ENCODE measurements at places on chromosomes 7 and 10. TPM values are rescaled to one million over a fixed set of nuclear protein-coding genes. Genes with fewer than 3 reads are reported as not detected.

Gene NPC1L1
- total RNA-seq = 0.07 TPM

Gene SCART1
- total RNA-seq = 2.8 TPM

Gene TAS2R38
- not detected for total RNA-seq

Gene HYAL4
- total RNA-seq = not detected

Gene CYCS
- total RNA-seq = 266 TPM

Gene TSPAN13
- total RNA-seq = 1.0 TPM

- DNase-seq = no peak
These were observed 18.8 kb upstream of the PPP1R9A start for GRCh38 chr7:94888551-94888950.

DNA sequence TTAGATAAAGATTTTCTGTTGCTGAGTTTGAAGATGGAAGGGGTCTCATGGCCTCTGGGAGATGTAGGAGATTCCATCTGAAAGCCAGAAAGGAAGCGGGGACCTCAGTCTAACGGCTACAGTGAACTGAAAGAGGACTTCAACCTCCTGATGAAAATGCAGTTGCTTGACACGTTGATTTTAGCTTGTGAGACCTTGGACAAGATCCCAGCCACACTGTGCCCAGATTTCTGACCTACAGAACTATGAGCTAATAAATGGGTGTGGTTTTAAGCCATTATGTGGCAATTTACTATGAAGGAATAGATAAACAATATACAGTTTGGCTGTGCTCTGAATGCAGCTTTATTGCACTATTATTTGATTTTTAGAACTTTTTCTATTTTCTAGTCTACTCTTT lies 342.3 kb upstream of the SEMA3D start:
- no peak for DNase-seq

DNA sequence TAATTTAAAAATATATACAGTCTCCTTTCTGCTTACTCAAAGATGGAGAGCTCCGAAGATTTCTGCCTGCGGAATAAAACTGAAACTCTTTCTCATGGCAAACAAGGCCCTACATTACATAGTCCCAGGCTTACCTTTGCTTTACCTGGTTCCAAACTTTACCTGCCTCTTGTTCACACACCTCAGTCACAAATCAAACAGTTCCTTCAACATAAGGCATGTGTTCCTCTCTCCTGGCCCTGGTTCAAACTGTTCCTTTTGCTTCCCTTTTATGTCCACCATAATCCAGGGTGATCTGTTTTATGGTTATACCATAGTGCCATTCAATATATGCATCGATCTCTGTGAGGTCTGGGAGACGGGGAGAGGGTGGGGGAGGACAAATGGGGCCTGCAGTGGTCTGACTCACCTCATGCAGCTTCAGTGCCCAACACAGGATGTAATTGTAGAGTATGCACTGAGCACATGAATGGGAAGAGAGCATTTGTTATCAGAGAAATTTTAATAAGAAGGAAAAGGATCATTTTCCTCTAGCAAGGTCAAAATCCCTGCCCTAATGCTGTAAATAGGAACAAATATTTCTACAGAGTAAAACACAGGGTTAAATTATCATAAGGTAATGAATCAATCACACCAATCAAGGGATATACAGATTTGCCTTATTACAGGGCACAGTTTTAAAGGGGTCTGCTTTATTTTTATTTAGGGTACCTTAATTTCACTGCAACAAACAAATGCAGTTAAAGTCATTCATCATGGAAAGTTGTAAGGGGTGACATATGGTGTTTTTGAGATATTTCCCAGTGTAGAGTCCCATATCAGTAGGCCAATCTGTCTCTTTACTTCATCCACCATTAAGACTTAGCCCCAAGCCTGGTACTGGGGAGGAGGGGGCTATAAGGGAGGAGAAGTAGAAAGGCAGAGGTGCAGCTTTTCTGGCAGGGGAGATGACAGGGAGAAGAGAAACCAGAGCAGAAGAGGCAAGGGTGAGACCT lies 88.8 kb upstream of the PDE1C start:
- DNase-seq = no peak

GRCh38 chr7:152704796-152705384 lies 28.9 kb upstream of the XRCC2 start:
- DNase-seq = no peak

GRCh38 chr7:121420976-121421375 lies 24.9 kb upstream of the FAM3C start:
- DNase-seq = no peak

- no peak for DNase-seq
These were observed 27.2 kb downstream of the DPYSL4 start for GRCh38 chr10:132213917-132214316.

DNA sequence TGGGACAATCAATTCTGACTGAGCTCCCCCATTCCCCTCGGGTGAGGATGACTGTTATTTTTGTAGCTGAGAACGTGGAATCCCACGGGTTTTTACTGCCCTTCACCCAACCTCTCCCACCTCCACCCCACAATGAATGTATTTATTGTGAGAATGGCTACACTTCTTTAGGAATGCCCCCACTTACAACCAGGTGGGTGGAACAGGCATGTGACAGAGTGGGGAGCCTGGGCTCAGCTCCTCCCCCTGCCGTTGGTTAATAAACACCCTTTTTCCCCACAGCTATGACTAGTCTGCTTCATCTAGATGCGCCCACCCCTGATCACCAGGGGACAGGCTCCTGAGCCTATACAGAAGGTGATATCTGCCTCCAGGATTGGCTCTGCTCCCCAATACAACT lies 2.0 kb downstream of the MRPL43 start:
- no peak for DNase-seq

DNA sequence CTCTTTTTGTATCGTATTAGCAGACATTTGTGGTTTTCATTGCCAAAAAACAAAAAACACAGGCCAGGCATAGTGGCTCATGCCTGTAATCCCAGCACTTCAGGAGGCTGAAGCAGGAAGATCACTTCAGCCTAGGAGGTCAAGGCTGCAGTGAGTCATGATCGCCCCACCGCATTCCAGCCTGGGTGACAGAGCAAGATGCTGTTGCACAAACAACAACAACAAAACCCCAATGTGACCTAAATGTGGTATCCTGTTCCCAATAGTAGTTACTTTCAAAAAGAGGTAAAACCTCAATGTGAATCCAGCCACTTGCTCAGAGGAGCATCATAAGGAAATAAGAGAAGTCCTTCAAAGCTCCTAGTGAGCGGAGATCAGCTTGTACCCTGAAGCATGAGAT lies 45.8 kb upstream of the SKAP2 start:
- DNase-seq = no peak

Measured in activated CD8-positive, alpha-beta T cell treated with anti-CD3 and anti-CD28 coated beads for 36 hours (primary cell).